ENCODE measurements at places on chromosomes 12 and 14.

- DNase-seq: no peak
Measured at GRCh38 chr12:30622509-30622908, 73.2 kb downstream of the IPO8 start.

DNA sequence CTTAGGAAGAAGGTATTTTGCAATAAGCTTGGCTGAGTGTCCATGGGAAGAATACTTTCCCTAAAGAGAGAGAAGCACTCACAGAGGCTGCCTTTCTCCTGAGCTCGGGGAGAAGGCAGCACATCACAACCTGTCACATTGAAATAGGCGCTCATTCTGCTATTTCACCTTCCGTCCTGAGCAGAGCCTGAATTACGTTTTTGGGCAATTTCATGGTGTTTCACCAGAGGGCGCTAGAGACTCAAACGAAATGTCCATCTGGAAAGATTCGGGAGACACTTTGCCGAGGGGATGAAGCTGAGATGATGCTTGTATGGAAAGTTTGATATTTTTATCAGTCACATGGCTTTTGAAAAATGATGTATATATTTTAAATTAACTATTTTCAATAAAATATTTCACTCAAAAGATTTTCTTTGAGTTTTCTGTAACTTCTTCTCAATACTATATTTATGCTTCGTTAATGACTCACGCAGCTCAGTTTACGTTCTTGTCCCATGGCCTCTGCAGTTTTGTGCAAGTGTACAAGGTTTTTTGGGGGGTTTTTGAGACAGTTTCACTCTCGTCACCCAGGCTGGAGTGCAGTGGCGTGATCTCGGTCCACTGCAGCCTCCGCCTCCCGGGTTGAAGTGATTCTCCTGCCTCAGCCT is 17.4 kb upstream of the B4GALNT3 start:
- DNase-seq: peak; percentile 12

GRCh38 chr12:66956300-66956699 is 277.4 kb upstream of the GRIP1 start:
- no peak for DNase-seq

GRCh38 chr12:128657378-128657777 is 166.4 kb downstream of the SLC15A4 start:
- no peak for DNase-seq
